Heart left ventricle (tissue), 16 donors: ENCODE measurements at places on chromosomes 11 and 22. TPM values are rescaled to one million over a fixed set of nuclear protein-coding genes. Genes with fewer than 3 reads are reported as not detected.

- DNase-seq, result no peak
These were observed 48.0 kb downstream of the IGLL5 start for GRCh38 chr22:22935546-22936157.

DNA sequence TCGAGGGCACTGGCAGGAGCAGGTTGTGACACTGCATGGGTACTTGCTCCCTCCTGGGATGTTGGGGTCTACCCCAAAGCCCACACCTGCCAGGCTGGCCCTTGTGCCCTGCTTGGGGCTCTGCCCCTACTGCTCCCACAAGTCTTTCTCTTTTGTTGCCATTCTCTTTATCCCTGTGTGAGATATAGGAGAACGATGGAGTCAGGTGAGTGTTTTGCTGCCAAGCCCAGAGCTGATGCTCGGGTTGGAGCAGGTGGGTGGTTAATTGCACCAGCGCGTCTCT is 292.6 kb downstream of the TBC1D22A start:
- no peak for DNase-seq

- no peak for DNase-seq
These were observed 267.4 kb upstream of the ISX start for GRCh38 chr22:34798605-34799004.

- DNase-seq, result no peak
These were observed 34.6 kb upstream of the SHANK2 start for GRCh38 chr11:71286701-71287643.

DNA sequence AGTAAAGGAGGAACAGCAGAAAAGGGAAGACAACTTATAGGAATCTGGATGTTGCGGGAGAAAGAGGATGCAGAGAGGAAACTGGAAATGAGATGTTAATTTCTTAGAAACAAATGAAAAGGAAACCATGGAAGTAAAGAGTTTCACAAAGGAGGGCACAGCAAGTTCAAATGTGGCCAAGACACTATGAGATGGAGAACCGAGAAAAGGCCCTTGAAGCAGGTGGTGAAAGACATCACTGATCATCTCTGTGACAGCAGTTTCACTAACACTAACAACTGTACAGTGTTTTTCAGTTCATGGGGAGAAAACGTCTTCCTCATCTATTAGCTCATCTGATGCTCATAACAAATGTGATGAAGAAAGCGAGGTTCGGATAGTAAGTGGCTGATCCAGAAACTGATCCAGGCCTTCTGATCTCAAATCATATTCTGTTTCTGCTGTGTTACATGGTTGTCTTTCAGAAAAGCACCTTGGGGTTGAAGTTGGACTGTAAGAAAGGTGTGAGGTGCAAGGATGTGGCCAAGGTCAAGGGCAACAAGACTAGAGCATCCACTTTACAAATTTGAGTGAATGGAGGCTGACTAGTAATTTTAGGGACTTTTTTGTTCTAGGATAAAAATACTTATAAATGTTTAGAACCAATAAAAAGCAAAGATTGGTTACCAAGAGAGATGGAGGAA is 492.1 kb upstream of the CADM1 start:
- no peak for DNase-seq

- DNase-seq, result no peak
These were observed 83.2 kb downstream of the TEAD1 start for GRCh38 chr11:12757416-12757815.

GRCh38 chr11:119752345-119752871 is 23.4 kb upstream of the NECTIN1 start:
- DNase-seq, result no peak

- DNase-seq, result no peak
These were observed 45.4 kb downstream of the MYO7A start for GRCh38 chr11:77173494-77173893.

DNA sequence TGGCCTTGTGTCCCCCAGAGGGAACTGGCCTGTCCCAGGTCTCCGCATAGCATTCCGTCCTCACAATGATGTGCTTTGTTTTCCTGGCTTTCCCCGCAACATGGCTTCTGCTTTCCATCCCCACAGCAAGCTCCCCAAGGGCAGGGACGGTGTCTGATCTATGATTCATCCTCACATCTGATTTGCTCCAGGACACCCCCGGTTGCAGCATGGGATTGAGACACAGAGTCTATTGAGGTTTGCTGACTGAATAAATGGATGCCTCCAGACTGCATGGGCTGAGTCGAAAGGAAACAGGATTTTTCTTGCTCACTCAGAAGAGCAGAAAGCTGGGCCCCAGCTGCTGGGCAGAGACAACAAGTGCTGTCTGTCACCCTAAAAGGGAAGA is 40.2 kb downstream of the LMO1 start:
- no peak for DNase-seq

GRCh38 chr22:38452373-38453065 is 2.5 kb downstream of the KCNJ4 start:
- peak; percentile 85 for DNase-seq

DNA sequence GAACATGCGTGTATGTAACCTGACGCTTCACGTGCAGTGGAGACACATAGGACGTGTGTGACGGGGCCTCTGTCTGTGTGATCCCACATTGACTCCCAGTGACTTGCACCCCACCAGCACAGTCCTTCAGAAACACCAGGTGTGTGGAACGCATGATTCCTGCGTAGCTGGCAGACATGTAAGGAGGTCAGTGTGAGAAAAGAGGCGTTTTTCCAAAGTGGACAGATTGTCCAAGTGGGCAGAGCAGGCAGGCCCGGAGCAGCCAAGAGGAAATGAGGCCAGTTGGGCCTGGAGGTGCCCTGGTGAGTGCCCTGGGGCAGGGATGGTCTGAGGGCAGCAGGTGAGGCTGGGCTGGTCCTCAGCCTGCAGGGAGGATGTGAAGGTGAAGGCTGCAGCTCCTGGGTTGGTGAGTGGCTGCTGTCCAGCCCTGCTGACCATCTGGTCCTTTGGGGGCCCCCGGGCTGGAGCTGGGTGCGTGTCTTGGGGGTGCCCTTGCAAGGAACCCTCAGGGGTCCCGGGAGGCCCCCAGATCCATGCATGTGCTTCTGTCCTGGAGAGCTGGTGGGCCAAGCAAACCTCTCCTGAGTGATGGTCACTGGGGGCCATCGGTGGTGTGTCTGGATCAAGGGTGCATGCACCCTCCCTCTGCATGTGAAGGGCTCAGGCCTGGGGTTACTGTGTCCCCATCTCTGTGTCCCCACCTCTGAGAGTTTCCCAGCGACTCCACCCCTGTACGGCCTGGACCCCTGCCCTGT is 26.6 kb downstream of the SHANK3 start:
- DNase-seq, result no peak

- DNase-seq, result peak; percentile 37
These were observed 912.8 kb downstream of the DLG2 start for GRCh38 chr11:84714316-84714780.

- DNase-seq, result no peak
These were observed 10.4 kb upstream of the SEPTIN5 start for GRCh38 chr22:19703869-19704268.

DNA sequence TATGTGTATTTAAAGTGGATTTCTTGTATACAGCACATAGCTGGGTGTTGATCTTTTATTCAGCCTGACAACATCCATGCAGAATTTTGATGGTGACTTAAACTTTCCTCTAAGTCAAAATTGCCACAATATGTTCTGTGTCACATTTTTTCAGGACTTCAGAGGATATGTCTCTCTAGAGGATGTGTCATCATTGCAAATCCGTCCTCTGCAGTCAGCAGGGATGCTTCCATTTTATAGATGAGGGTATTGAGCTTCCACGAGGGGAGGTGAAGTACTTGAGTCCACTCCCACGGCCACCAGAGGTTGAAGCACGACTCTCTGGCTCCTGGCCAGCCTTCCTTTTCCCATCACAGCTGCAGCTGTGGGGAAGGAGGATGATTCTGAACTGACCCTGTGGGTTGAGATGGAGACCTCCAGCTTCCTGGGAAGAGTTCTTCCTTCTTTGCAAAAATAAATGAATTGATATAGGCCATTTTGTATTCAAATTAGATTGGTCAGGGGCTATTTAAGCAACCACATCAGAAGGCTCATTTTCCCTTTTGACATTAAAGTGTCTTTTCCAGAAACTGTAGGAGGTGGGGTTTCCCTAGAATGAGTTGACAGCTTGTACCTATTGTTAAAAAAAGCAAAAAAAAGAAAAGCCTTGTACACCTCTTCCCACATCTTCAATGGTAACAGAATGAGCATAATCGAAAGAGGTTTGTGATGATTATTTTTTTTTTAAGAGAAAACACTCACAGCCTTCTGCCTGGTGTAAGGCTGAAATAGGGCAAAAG is 55.2 kb upstream of the MYEOV start:
- DNase-seq, result no peak

DNA sequence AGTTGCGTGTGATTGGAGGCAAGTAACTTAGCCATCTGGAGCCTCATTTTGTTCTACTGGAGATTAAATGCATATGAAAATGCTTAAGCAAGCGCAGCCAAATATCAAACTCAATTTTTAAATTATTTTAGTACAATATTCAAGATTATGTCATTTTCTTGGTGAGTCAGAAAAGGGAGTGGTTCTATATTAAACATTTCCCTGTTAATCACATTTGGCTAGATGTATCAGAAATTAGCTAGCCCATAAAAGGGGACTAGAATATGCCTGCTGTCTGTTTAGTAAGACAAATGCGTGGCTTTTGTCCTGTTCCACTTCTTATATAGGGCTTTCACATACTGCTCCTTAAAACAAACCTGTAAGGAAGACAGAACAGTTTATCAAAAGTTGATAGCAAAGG is 35.0 kb upstream of the BMAL1 start:
- DNase-seq, result no peak

DNA sequence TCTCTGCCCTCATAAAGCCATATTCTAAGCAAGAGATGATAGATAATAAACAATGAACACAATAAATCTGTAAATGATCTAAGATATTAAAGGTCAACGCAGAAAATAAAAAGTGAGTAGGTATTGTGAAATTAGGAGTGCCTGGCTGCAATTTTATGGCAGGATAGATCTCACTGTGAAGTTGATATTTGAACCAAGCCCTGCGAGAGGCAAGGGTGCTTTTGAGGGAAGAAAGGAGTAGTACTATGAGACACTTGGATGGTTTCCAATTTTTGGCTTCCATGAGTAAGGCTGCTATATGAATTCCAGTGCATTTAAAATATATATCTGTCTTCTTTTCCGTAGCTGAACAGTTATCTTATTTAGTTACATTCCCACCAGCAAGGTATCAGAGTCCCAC is 720.0 kb upstream of the CNTN5 start:
- no peak for DNase-seq

DNA sequence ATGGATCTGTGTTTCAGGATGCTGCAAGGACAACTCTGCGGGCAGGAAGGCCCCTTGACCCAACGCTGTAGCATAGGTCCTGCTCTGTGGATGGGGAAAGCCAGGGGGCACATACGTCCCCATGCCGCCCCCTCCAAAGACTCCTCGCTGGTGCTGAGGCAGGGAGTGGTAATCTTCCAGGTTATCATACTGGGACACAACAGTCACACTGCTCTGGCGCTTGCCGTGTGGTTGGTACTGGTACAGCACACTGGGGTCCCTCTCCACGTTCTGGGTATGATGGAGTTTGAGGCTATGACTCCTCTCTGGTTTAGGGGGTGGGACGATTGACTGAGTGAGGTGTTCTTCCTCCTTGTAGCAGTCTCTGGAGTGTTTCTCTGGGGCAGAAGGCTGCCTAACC is 26.2 kb upstream of the TP53AIP1 start:
- no peak for DNase-seq

- peak; percentile 60 for DNase-seq
These were observed 25.3 kb downstream of the DUSP8 start for GRCh38 chr11:1546536-1547466.

DNA sequence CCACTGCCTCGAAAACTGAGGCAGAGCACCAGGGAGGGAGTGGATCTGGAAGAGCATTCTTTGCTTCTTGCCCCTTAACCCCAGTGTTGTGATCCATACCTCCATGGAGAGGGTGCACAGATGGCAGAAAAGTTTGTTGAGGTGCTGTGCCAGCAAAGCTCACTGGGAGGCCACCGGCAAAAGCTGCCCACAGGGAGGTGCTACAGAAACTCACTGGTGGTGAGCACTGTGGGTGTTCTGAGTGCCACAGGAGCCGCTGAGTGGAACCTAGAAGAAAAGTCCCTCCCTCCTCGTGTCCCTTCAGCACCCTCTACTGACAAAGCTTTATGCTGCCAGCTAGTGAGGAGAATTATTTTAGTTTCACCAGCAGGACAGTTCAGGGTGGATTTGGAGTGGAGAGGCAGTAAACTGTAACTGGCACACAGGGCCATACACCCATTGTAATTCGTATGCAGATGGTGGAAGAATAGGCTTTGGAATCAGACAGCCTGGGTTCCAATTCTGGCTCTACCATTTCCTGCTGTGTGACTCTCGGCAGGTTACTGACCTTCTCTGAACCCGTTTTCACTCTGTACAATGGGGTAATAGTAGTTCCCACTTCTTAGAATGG is 84.6 kb downstream of the SWAP70 start:
- DNase-seq, result peak; percentile 53

The PATE2 gene
- not detected for total RNA-seq

The PATE3 gene
- not detected for total RNA-seq

The RAPSN gene
- 1.4 TPM for total RNA-seq

The SCYL1 gene
- 56.0 TPM for total RNA-seq

The PRODH gene
- 9.1 TPM for total RNA-seq

The FAM227A gene
- 1.0 TPM for total RNA-seq

The DBX1 gene
- not detected for total RNA-seq

The TPBGL gene
- 0.19 TPM for total RNA-seq
